Stimulated activated effector memory CD8-positive, alpha-beta T cell treated with anti-CD3 and anti-CD28 coated beads, Interleukin-12 subunit alpha, Interleukin-12 subunit beta, amount 100 ng/mL, for 72 hours (primary cell): ENCODE measurements at places on chromosomes 13 and 19.

DNA sequence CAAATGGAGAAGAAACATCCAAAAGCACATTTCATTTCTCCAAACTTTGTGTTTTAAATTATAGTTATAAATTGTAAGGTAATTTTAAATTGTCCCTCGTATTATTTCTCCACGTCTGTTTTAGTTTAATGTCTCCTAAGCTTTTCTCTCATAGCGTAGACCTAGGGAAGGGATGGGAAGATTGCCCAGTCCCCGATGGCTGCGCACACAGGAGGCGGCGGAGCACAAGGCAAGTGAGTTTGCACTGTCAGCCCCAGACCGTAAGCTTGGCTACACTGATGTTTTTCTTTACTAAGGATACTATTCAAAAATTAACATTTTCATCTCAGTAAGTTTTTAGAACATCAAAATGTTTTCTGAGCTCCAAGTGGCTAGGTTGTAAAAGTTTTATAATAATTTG lies 72.3 kb downstream of the GPR12 start:
- no peak for DNase-seq

DNA sequence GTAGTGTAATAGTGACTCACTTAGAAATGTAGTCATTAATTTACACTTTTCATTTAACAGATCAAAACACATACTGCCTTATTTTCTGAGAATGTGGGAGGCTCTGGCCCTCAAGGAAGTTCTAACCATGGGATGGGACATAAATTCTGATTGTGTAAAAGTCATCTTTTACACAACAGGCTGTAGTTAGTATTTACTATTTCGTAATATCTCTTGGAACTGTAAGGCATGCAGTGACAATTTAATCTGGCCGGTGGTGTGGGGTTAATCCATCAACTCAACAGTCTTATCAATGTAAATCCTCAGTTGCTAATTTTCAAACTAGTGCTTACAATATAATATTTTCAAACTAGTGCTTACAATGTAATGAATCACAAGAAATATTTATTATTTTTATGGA lies 1599.2 kb downstream of the EFNB2 start:
- no peak for DNase-seq

DNA sequence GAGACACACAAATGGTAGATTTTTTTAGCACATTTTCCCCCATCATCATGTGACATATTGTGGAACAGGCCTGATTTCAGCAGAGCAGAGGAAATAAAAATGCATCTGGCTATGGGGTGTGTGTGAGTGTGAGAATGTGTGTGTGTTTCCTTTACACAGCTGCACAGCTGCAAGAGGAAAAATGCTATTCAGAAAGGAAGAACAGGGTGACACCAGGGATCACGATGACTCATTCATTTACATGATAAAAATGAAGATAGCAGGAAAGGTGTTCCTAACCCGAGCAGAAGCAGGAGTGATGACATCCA lies 469.5 kb upstream of the TSHZ3 start:
- DNase-seq, result no peak

DNA sequence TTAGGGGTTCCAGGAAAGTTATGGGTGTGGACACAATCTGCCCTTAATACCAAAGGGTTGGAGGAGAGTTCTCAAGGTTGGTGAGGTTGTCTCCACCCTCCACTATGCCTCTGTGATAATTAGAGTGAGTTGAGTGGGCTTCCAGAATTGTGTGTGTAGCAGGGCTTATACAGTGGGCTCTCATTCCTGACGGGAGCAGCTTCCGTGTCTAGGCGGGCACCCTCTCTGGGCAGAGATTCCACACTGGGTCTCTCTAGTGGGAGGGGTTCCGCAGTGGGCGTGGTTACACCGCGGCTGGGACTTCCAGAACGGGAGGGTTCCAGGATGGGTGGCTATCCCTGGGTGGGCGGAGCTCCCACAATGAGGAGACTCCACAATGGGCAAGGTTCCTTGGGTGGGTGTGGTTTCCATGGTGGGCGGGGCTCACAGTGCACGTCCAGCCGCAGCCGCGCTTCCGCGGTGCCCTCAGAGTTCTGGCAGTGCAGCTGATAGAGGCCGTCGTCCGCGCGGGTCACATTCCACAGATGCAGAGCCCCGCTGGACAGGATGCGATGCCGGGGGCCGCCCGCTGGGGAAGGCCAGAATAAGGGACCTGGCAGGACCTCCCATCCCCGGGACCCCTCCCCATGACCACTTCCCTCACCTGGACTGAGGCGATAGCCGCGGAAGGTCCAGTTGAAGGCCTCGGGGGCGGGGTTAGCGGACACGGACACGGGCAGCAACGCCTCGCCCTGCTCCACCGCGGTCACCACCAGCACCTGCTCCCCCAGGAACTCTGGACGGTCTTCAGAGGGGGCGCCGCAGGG lies 8.4 kb downstream of the NPHS1 start:
- no peak for DNase-seq

DNA sequence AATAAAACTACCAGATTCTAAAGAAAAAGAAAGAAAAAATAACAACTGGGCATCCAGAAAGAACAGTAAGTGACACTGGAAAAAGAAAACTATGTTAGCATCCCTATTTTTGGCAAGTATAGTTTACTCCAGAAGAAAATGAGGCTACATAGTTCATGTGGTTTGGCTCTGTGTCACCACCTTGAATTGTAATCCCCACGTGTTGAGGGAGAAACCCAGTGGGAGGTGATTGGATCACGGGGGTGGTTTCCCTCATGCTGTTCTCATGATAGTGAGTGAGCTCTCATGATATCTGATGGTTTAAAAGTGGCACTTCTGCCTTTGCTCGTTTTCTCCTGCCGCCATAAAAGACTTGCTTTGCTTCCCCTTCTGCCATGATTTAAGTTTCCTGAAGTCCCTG lies 76.9 kb downstream of the ITGBL1 start:
- DNase-seq, result no peak

DNA sequence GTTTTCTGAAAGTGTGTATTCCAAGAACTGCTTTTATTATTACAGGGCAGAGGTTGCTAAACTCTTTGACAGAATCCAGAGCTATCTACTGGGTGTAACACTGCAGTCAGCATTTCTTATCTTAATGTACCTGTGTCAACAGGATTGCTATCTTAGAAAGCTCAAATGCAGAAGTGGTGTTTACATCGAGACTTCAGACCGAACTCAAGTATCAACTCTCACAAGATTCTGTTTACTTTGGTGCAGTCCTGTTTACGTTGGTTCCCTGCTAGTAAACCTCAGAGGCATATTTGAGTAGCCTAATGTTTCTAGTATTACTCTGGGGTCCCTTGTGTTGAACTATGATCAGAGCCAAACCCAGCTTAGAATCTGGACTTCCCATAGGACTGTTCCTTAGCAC lies 20.5 kb downstream of the SLC15A1 start:
- no peak for DNase-seq

GRCh38 chr13:68168448-68168847 lies 938.3 kb upstream of the PCDH9 start:
- DNase-seq, result no peak

DNA sequence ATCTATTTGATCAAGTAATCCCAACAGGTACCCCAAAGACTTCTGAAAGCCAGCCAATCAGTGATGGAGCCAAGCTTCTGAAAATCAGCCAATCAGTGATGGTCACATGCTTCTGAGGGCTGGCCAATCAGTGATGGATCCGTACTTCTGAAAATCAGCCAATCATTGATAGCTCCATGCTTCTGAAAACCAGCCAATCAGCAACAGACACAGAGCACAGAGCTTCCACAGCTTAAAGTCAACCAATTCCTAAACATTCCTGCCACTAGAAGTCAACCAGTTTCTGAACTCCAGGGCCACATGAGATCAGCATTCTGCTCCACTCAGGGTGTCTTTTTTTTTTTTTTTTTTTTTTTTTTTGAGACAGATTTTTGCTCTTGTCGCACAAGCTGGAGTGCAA lies 8.2 kb upstream of the HSD17B14 start:
- no peak for DNase-seq

DNA sequence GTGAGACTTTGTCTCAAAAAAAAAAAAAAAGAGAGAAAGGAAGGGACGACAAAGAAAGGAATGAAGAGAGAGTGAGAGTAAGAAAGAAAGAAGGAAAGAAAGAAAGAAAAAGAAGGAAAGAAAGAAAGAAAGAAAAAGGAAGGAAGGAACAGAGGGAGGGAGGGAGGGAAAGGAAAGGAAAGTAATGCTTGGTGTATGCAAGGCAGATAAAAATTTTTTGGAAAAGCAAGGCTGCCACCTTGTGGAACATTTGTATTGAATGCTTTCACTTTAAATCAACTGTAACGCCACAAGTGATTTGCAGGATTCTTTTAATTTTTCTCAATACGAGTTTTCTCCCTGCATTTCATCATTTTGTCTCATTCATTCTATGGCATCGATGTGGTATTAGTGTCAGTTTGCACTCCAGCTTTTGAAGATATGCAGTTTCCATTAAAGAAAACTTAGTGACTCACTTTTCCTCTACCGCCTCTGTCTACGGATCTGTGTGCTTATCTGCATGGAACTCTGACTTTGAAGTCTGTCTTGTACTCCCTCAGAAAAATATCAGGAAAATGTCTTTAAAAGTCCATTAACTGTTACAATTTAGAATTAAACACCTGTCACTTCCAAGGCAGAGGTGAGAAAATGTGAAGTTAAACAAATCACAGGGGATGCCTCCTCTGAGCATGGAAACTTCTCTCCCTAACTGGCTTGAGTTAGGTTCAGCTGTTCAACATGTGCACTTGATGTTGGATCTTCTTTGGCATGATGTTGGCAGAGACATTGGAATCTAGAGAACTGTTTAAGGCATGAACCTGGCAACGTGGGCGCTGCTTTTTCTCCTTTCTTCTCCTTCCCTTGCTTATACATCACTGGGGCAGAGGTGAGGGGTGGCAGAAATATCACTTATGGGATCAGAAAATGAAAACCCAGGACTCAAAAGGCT lies 20.0 kb upstream of the ZDHHC20 start:
- DNase-seq, result peak; percentile 33

DNA sequence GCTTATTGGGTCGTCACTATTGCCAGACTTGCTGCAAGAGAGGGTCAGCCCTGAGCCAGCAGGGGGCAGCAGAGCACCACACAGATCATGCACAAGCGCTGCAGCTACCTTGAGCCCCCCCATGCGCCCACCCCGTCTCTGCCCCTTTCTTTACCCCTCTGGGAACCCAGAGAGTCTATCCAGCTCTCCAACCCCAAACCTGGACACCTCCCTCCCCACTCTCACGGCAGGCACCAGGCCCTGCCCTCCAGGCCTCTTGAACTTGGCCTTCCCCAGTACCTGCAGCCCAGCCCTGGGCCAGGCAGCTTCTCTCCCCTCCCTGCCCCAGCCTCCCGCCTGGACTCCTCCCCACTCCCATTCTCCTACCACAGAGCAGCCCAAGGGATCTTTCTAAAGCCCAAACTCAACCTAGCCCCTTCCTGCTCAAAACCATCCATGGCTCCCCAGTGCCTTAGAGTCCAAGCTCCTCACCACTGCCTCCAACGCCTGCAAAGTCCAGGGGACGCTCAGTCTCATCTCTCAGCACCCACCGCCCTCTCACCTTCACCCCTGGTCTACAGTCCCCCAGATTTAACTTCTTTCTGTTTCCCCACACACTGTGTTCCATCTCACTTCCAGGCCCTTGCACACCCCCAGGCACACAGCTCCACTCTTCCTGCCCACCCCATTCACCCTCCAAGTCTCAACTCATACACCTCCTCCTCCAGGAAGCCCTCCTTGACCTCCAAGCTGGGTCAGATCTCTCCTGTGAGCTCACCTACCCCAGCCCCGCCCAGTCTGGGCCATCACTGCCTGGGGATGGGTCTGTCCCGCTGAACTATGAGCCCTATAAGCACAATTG lies 9.4 kb upstream of the CEACAM16 start:
- peak; percentile 85 for DNase-seq

DNA sequence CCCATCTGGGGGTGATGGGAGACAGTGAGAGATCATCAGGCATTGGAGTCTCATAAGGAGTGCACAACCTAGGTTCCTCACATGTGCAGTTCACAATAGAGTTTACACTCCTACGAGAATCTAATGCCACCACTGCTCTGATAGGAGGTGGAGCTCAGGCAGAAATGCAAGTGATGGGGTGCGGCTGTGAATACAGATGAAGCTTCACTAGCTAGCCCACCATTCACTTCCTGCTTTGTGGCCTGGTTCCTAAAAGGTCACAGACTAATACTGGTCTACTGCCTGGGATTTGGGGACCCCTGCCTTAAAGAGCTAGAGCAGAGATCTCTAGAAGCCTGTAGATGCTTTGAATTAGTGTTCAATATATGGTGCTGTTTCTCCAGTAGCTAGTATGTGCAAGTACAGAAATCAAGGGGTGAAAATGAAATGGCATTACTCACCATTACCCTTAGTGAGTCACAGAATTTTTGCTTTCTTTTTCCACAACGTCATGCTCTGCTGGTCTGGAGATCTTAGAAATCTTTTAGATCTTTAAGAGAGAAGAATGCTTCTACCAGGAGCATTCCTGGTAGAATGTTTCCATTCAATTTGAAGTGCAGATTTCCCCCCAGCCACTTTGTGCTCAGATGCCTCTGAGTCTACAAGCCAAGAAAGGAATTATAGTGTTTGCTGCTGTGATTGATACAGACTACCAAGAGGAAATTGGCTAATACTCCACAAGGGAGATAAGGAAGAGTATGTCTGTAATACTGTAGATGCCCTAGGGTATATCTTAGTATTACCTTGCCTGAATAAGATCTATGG lies 2301.2 kb downstream of the PCDH9 start:
- no peak for DNase-seq

- no peak for DNase-seq
Observed at GRCh38 chr13:110853235-110853721, 61.6 kb downstream of the ANKRD10 start.

DNA sequence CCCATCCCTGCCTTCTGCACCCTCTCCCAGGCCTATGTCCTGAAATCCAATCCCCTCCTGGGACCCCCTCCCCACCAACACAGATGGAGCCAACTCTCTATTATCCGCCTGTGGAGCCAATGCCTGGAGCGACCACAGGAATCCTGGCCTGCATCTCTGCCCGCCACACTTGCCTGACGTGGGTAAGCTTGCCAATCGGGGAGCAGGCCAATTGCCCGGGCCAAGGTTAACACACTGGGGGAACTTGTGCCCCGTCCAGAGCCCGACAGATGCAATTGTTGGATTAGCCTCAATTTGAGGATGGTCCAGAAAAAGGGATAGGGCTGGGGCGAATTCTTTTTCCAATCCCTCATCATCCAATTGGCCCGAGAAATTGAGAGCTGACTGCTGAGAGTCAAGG lies 5.9 kb downstream of the WIZ start:
- no peak for DNase-seq

- DNase-seq, result no peak
Observed at GRCh38 chr13:103430368-103430767, 364.2 kb upstream of the SLC10A2 start.

DNA sequence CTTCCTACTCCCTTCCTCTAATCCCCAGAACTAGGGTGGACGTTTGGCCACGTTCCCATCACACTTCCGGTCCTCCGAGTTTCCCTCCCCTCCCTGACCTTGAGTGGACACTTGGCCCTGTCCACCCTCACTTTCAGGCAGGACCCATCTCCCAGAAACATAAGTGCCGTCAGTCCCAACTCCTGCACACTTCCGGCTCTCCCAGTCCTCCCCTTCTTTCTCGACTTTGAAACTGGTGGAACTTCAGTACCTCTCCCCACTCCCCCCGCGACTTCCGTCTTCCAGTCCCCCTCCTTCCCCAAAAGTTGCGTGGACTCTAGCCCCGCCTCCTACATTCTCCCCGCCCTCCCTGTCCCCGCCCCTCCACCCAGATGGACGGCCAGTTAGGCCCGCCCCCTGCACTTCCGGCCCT lies 278 bp upstream of the ZNF274 start:
- DNase-seq, result peak; percentile 1

GRCh38 chr19:5041168-5041912 lies 72.4 kb downstream of the KDM4B start:
- no peak for DNase-seq

- DNase-seq, result no peak
Observed at GRCh38 chr13:110499621-110500281, 61.8 kb downstream of the RAB20 start.

GRCh38 chr19:51565583-51565982 lies 5.5 kb upstream of the ZNF175 start:
- no peak for DNase-seq
